GM12878 (cell line): ENCODE measurements at places on chromosomes 16 and 17. TPM values are rescaled to one million over a fixed set of nuclear protein-coding genes. Genes with fewer than 3 reads are reported as not detected.

HOXB13 gene
- 0.05 TPM in 2 replicates for total RNA-seq

AGRP gene
- total RNA-seq = not detected in 2 replicates

PRSS33 gene
- not detected in 2 replicates for total RNA-seq

DNA sequence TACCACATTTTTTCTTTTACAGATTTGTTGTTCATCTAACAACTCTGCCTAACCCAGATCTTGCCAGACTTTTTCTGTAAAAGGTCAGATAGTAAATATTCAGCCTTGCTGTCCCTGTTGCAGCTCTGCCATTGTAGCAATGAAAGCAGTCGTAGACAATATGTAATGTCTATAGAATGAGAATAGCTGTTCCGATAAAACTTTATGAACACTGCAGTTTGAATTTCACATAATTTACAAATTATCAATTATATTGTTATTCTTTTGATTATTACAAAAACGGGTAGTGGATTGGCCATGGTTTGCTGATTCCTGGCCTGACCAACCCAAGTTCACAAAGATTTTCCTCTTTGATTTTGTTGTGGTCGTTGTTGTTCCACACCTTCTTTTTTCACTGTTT is 2.9 kb downstream of the LRRC37B start:
- DNase-seq = no peak

DNA sequence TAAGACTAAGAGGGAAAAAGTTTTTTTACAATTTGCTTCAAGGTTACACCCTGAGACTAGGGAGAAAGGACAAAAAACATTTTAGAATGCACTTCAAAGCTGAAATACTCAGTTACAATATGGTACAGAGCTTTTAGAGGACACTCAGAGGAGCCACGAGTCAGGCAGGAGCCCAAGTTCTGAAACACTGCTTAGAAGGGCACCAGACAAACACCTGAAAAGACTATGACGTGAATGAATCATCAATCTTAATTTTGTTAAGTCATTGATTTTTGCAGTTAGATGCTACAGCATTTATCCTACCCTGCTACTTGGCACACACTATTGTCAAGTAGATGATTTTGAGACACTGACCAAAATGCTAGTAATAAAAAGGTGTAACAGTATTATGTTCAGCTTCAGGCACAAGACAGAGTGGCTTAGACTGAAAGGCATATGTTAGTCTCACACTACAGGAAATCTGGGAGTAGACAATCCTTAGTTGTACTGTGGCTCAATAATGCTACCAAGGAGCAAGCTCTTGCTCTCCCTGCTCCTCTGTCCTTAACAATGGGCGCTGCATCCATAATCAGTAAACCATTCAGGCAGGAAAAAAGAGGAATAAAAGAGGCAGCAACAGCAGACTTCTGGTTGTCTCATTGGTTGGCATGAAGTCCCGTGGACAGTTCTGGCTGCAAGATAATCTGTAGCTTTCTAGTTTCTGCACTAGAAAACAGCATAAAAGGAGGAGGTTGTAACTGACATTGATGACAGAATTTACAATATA is 151.8 kb downstream of the ABCA8 start:
- no peak for DNase-seq

SBK1 gene
- total RNA-seq = 0.26 and 0.29 TPM in 2 replicates

DNA sequence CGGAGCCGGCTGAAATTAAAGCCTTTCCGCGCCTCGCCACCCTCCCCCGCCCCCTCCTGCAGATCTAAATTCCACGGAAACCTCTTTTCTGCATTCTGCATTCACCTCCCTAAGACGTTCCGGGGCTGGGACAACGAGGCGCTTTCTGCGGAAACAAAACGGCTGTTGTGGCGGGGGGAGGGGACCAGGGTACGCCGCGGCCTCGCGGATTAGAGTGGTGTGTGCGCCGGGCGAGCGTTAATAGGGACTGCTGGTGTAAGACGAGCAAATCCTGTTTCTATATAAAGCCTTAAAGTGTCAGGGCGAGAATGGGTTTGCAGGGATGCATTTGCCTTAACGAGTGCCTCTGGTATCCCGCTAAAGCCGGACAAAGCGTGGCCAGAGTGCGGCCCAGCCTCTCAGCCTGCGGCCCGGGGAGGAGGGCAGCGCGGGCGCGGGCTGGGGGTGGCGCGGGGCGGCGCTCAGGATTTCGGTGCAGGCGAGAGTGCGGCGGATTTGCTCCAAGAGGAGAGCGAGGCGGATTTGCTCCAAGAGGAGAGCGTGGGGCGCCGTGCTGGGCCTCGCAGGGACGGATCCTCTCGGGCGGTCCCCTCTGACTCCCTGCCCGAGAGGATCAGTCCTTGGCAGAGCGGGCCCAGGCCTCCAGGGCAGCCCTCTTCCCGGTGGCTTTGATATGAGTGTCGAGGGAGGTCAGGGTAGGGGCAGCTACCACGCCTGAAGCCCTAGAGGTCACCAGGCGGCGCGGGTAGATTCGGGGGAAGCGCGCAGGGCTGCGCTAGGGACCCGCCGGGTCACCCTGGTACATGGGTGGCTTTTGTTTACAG is 5.1 kb downstream of the BAHCC1 start:
- DNase-seq = no peak

GRCh38 chr16:46789499-46790414 is 41.2 kb downstream of the C16orf87 start:
- DNase-seq = peak; percentile 57

GRCh38 chr17:14302091-14302430 is 1.2 kb downstream of the HS3ST3B1 start:
- DNase-seq = no peak

- DNase-seq = no peak
Observed at GRCh38 chr17:27568216-27568615, 62.8 kb upstream of the LGALS9 start.

DNA sequence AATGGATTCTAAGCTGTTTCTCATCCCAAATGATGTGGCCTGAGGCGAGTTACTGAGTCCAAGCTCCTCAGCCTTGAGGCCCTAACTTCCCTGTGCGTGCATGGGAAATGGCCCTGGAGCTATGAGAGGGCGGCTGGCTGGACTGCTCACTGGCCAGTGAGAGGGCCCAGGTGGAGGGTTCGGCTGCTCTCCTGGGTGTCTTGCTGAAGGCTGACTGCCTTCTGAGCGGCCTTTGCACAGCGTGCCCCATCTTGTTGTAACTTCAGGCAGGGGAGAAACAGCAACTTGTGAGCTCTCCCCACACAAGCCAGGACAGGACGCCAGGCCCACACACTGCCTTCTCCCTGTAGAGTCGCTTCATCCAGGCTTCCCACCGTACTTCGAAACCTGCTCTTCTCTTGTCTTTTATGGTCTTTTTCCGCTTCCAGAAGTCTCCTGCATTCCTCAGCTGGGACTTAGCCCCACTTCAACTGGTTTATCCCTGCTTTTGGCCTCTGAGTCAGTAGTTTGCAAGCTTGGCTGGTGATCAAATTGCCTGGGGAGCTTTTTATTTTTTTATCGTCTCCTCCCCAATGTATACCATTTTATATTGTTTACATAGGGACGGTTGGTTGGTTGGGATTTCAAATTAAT is 13.3 kb downstream of the CDH3 start:
- no peak for DNase-seq

TMEM97 gene
- 87.8 and 89.3 TPM in 2 replicates for total RNA-seq

GRCh38 chr17:29250666-29251065 is 4.0 kb downstream of the CRYBA1 start:
- DNase-seq = no peak

DNA sequence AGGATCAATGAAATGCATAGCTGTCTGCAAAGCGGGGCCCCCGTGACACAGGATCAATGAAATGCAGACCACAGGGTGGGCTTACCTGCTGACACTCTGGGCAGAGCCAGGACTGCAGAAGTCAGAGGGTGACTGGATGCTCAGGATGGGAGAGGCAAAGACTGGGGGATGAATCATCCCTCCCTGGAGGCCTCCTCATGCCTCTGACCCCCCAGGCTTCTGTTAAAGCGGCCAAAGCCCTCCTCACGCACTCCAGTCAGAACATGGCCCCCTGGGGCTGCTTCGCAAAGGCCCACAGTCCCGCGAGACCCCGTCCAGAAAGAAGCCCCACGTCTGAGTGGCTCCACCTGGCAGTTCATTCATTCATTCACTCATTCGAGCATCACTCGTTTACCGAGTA is 38.4 kb upstream of the FOXF1 start:
- no peak for DNase-seq

DNA sequence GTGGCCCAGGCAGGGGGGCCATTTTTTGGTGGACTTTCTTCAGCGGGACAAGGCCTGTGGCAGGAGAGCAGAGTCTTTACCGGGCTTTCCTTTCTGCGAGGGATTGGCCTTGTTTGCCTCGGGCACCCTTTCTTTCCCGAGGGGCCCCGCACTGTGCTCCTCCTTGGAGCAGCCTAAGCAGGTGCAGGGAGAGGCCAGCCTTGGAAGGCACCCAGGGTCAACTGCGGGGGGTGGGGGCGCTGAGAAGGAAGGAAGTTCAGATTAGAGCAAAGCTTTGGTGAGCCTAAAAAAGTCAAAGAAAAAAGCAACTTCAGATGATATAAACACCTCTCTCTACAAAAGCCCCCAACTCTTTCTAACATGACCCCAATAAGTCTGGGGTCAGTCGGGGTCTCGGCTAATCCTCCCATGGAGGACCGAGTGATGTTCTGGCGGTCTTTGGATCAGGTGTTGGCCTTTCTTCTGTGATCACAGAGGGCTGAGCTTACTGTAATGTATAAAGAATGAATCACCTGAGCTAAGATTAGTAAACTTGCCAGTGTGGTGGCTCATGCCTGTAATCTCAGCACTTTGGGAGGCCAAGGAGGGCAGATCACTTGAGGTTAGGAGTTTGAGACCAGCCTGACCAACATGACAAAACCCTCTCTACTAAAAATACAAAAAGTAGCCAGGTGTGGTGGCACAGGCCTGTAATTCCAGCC is 63.0 kb downstream of the PGS1 start:
- no peak for DNase-seq

SPNS2 gene
- 0.28 and 0.56 TPM in 2 replicates for total RNA-seq

- no peak for DNase-seq
Observed at GRCh38 chr17:77822302-77823030, 136.0 kb upstream of the TNRC6C start.

NTHL1 gene
- total RNA-seq = 41.3 and 48.4 TPM in 2 replicates

DNA sequence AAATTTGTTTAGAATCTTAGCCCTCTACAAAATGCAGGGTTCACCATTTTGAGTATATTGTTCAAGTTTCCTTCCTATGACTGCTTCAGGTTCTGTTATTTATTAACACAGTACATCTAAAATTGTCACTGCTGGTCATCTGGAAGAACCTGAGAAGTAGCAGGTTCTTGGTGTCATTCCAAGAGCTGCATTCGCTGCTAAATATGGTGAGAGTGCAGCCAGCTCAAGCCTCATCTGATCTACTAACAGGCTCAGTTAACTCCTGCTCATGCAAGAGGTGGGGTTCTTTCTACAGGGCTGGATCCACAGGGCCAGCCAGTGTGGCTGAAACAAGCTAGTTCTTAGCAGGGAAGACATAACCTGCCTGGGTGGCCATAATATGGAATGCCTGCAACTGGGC is 1946.1 kb downstream of the TP53TG3F start:
- DNase-seq = no peak

CACNG5 gene
- total RNA-seq = not detected in 2 replicates

- no peak for DNase-seq
Observed at GRCh38 chr17:73998653-73999645, 204.5 kb upstream of the RPL38 start.

KAT7 gene
- total RNA-seq = 40.1 and 45.8 TPM in 2 replicates

CDRT15 gene
- not detected in 2 replicates for total RNA-seq

CIITA gene
- total RNA-seq = 84.6 and 95.8 TPM in 2 replicates

- DNase-seq = no peak
Observed at GRCh38 chr16:68231384-68232136, 4.4 kb downstream of the ESRP2 start.

DNA sequence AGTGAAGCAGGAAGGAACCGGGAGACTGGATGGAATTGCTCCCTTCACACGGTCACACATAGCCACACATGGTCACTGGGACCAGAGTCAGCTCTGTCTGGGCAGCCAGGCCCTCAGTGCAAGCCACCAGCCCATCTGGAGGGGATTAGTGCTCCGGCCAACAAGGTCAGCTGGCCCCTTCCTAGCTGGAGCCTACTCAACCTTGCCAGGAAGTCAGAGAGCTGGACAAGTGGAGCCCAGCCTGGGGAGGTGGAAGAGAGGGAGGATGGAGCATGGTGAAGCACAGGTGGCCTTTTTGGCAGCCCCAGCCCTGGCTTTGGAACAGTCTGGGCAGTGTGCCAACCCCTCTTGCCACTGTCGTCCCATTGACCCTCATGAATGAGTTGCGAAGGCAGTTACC is 3.7 kb upstream of the CACNA1G start:
- no peak for DNase-seq

DNA sequence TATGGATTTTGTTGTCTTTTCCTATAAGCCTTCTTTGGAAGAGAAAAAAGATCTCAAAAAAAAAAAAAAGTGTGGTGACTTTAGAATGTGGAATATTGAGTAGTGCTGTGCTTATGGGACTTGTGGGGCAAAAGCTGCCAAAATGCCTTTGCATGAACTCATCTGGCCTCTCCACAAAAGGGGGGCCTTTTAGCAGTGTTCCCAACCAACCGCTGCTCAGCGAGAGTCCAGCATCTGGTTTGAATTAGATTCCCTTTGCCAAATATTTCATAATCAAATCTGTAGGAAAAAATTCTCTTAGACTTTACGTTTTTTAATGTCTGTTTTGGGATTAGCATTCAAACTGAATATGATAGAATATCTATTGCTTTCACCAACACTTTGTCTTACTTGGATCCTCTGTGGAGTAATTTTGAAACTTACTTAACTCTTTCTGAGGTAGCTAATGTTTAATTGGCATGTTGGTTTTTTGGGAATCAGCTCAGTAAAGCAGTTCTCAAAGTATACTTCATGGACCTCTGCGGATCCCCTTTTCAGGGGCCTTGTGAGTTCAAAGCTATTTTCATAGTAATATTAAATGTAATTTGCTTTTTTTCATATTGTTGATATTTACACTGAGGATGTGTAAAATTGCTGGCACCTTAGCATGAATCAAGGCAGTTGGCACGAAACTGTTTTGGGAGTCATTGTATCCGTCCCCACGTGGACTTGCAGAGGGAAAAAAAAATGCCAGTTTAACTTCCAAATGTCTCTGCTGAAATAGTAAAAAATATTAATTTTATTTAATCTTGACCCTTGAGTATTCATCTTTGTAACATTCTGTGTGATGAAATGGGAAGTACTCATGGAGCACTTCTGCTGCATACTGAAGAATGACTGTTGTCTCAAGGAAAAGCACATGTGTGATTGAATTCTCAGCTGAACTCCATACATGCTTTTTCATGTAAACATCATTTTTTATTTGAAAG is 34.7 kb upstream of the VPS4A start:
- DNase-seq = no peak

- no peak for DNase-seq
Observed at GRCh38 chr17:42702446-42702845, 20.1 kb downstream of the CNTNAP1 start.

GRCh38 chr17:57051886-57052361 is 33.1 kb upstream of the AKAP1 start:
- no peak for DNase-seq

CDH1 gene
- 30.6 and 42.7 TPM in 2 replicates for total RNA-seq

GRCh38 chr16:85274924-85275323 is 162.7 kb upstream of the CIBAR2 start:
- DNase-seq = no peak

GRCh38 chr16:87306516-87306915 is 10.7 kb downstream of the C16orf95 start:
- DNase-seq = no peak

LRRC36 gene
- 0.66 and 1.9 TPM in 2 replicates for total RNA-seq

GRCh38 chr17:16301963-16302855 is 51.1 kb downstream of the CENPV start:
- no peak for DNase-seq
